ENCODE measurements at places on chromosomes 5 and 9. TPM values are rescaled to one million over a fixed set of nuclear protein-coding genes. Genes with fewer than 3 reads are reported as not detected.

Gene ANGPTL2
- 0.35 TPM for total RNA-seq

Gene PDLIM4
- total RNA-seq = 1.1 TPM

Gene ALAD
- total RNA-seq = 21.8 TPM

Gene SH3TC2
- total RNA-seq = 0.71 TPM

Gene TRPM6
- 0.14 TPM for total RNA-seq

Gene SURF1
- 17.8 TPM for total RNA-seq

Gene PCDHGA7
- 0.31 TPM for total RNA-seq

Gene GBGT1
- not detected for total RNA-seq

Gene MEGF10
- not detected for total RNA-seq

Gene GCNT4
- 0.27 TPM for total RNA-seq

All from HepG2 (cell line).